Uterus (tissue), 4 donors: ENCODE measurements at places on chromosomes 3 and 15. TPM values are rescaled to one million over a fixed set of nuclear protein-coding genes. Genes with fewer than 3 reads are reported as not detected.
A peak's percentile ranks its signal among the peaks of the same experiment; 100 is the strongest.

DNA sequence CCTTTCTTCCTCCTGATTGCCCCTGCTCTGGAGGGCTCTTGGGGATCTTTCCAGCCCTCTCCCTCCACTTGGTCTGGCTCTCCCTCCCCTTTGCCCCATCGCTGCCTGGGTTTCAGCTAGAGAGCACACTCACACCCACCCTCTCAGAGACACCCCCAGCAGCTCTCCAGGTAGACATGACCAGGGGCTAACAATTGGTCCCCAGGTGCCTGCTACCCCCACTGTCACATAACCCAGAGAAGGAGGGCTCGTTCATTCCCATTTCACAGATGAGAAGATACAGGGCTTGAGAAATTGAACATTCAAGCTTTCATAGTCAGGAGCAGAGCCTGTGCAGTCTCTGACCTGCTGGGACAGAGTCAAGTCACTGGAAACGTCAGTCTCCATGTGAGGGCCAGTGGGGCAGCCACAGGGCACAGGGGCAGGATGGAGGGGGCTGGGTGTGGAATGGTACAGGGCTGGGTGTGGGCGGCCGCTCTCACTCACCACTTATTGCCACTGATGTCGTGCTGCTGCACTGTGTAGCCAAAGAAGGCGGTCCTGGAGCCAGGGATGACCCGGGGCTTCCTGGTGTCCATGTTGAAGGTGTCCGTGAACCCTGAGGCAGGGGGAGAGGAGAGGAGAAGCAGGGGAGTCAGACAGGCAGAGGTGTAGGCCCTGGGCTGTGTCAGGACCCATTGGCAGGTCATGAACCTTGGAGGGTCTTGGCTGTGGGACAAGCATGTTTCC is 29.4 kb downstream of the ITGA11 start:
- DNase-seq: peak; percentile 27
- no peak overlapping the region for H3K4me3 ChIP-seq
- H3K4me1 ChIP-seq: no peaks in the 10 kb centered on the region

GRCh38 chr3:16741103-16741758 is 136.0 kb upstream of the DAZL start:
- H3K27ac ChIP-seq: no peak overlapping the region
- no peak for DNase-seq
- H3K4me3 ChIP-seq: no peak overlapping the region
- H3K27me3 ChIP-seq: no peaks in the 10 kb centered on the region

GRCh38 chr15:99651023-99651807 is 82.0 kb downstream of the LYSMD4 start:
- no peak overlapping the region for H3K4me3 ChIP-seq
- no peak for DNase-seq
- H3K27me3 ChIP-seq: no peaks in the 10 kb centered on the region
- peaks cover 3% of the 10 kb centered on the region for H3K36me3 ChIP-seq
- H3K4me1 ChIP-seq: no peaks in the 10 kb centered on the region
- no peak overlapping the region for H3K27ac ChIP-seq

Gene CYP19A1
- total RNA-seq: not detected

DNA sequence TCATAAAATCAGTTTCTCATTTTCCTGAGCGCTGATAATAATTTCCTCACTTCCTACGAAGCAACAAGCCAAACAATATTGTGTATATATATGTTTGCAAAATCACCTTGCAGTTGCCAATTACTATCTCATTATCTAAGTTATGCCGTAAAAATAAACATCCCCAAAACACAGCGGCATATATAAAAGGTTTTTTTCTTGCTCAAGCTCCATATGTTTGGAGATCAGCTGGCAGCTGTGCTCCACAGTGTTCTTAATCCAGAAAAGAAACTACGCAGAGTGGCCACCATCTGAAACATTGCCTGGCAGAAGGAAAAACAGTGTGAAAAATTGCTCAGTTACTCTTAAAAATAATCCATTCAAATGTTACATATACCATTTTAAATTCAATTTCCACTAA is 951.4 kb downstream of the PLOD2 start:
- no peak for DNase-seq
- H3K4me3 ChIP-seq: no peak overlapping the region
- H3K4me1 ChIP-seq: no peaks in the 10 kb centered on the region
- no peak overlapping the region for H3K27ac ChIP-seq
- H3K27me3 ChIP-seq: no peaks in the 10 kb centered on the region

- no peak for DNase-seq
- H3K36me3 ChIP-seq: no peaks in the 10 kb centered on the region
- no peak overlapping the region for H3K4me3 ChIP-seq
- no peaks in the 10 kb centered on the region for H3K4me1 ChIP-seq
These were observed 267.0 kb downstream of the CHL1 start for GRCh38 chr3:463252-464192.

Gene CELF6
- total RNA-seq: 6.8 TPM

DNA sequence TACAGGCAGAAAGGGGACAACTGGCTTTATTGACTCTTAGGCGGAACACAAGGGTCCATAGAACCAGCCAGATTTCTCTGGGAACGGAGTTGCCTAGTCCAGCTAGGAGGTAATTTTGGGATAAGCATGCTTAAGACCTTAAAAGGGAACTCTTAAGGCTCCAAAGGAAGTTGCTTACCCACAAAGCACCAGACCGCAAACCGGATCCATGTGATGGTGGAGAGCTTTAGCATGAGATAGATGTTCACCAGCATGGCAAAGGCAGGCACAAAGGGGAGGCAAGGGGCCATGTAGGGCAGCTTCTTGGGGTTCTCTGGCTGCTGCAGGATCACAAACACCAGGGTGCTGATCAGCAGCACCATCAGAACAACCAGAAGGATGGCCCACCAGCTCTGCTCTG is 61.4 kb downstream of the CLDN11 start:
- DNase-seq: no peak
- H3K27ac ChIP-seq: no peak overlapping the region
- peaks cover 3% of the 10 kb centered on the region for H3K4me1 ChIP-seq
- no peaks in the 10 kb centered on the region for H3K36me3 ChIP-seq
- no peak overlapping the region for H3K4me3 ChIP-seq
